Calu3 (cell line): ENCODE measurements at places on chromosomes 5 and 9. TPM values are rescaled to one million over a fixed set of nuclear protein-coding genes. Genes with fewer than 3 reads are reported as not detected.

- no peak for DNase-seq
Observed at GRCh38 chr9:110767559-110768063, 99.0 kb downstream of the MUSK start.

GRCh38 chr9:7554699-7555098 is 244.9 kb downstream of the DMAC1 start:
- no peak for DNase-seq

HAVCR1 gene
- total RNA-seq = 5.8 and 6.0 TPM in 2 replicates

DNA sequence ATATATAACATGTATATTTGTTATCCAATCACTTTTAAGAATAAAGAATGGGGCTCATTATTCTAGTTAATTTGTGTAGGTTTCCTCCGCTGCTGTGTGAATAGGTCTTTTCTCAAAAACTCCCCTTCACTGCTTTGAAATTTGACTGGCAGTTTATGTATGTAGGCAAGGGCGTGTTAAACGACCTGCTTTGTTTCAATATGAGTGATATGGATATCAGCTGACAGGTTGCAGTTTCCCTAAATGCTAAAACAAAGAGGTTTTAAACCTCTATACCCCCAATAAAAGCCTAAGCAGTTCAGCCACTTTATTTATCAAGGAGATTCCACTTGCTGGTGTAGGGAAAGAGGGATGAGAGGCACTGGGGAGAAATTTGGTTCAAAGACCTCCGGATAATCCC is 159.6 kb downstream of the TMEM167A start:
- no peak for DNase-seq

DNA sequence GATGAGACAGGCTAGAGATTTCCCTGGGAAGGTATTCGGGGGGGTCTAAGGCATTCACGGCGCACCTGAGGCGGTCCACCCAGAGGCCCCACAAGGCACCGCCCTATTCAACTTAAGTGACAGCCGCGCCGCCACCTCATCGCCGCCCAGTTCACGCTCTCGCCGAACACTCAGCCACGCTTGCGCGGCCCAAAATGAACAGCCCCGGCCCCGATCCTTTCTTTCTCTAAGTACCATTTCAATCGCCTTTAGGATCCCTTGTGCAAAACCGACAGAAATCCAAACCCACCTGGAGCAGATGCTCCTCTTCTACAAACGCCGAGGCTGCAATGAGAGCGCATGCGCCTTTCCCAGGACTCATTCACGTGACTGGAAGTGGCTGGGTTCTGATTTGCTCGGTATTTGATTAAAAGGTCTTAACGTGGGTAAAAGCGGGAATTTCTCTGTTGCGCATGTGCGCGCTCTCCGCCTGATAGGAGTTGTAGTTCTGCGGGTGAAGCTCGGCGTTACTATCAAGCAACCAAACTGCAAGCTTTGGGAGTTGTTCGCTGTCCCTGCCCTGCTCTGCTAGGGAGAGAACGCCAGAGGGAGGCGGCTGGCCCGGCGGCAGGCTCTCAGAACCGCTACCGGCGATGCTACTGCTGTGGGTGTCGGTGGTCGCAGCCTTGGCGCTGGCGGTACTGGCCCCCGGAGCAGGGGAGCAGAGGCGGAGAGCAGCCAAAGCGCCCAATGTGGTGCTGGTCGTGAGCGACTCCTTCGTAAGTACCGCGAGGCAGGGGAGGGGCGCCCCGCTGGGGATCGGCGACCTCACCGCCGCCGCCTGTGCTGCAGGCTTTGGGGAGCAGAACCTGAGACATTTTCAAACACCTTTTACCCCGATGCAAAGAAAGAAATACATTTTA is at the start of the genes ARSK and SKIC3:
TSS of gene ARSK (plus strand) at position 455 of the 902 bp plus-strand sequence. CDS start at position 633, 178 bp downstream.
TSS of gene SKIC3 (minus strand) at position 331 of the 902 bp plus-strand sequence. CDS start 7,827 bp downstream, outside the sequence.
- peak; percentile 91 for DNase-seq

- DNase-seq = no peak
Observed at GRCh38 chr5:82938901-82939725, 138.1 kb downstream of the TMEM167A start.

RASGRF2 gene
- 26.3 and 27.7 TPM in 2 replicates for total RNA-seq

- DNase-seq = no peak
Observed at GRCh38 chr5:13993926-13994325, 49.4 kb upstream of the DNAH5 start.

DNA sequence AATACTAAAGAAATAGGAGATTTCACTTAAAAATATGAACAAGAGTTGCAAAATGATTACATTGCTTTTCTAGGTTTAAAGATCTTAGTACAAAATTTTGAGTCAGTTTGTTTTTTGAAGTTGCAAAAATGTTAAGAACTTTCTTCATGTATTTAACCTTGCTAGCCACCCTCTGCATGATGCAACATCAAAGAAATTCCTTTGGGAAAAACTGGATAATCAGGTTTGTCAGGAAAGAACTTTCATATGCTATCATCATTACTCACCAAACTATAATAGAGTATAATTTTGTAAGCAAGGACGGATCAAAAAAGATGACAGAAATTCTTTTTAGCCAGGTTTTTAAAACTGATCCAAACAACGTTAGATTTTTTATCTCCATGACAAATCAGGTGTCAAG is 116.9 kb upstream of the MRPS30 start:
- peak; percentile 13 for DNase-seq

GMCL2 gene
- total RNA-seq = not detected in 2 replicates

DNA sequence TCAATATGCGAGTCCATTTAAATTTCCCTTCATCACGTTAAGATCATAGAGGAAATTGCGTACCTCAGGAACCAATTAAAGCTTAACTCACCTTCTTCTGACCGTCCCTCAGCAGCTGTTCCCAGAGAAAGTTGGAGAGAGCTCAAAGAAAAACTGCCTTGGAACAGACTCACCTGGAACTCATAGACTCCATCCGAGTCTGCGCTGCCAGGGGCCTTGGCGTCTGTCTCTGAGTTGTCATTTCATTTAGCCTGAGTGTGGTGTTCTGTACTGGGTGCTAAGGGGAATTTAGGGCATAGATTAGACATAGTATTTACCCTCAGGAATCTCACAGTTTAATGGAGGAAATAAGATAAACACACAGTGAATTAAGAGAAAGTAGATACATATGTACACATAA is 892.7 kb downstream of the TLE1 start:
- no peak for DNase-seq

- no peak for DNase-seq
Observed at GRCh38 chr9:129497813-129498450, 123.0 kb downstream of the C9orf50 start.

GRCh38 chr5:116645627-116646026 is 71.0 kb upstream of the SEMA6A start:
- DNase-seq = no peak

GRCh38 chr9:130834371-130835336 is at the start of gene ABL1:
Gene ABL1, plus strand, starts transcription at chr9:130835254. Its CDS starts 193 bp downstream, at chr9:130835447.
- peak; percentile 58 for DNase-seq

LCN12 gene
- total RNA-seq = 3.8 and 3.9 TPM in 2 replicates

C9 gene
- not detected in 2 replicates for total RNA-seq

GRCh38 chr5:154478752-154479159 is 729 bp upstream of the HAND1 start:
- no peak for DNase-seq

DNA sequence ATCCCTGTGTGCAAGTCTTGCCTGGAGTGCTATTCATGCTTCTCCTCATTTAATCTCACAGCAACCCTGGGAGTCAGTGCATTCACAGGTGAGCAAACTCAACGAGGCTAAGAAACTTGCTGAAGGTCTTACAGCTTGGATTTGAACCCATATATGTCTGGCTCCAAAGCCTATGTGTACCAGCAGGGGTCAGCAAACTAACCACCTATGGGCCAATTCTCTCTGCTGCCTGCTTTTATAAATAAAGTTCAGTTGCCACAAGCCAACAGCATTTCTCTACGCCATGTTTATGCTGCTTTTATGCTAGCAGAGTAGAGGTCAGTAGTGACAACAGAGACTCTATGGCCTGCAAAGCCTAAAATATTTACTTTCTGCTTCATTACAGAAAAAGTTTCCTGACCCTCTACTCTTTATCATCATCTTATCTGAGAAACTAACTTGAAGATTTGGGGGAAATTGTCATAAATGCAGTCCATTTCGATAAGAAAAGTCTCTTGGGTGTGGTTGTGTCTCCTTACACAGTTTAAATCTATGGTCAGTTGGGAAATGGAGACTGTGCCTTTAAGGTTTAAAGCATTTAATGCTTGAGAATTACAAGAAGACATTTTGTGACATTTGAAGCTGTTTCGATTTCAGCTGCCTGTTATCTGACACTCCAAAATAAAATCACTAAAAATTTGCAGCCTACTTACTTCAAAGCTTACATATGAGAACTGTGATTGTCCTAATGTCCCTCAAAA is 137.7 kb downstream of the PRELID2 start:
- DNase-seq = peak; percentile 54

- DNase-seq = no peak
Observed at GRCh38 chr5:17872204-17872603, 237.9 kb downstream of the TAF11L14 start.

TOMM5 gene
- total RNA-seq = 49.3 and 55.8 TPM in 2 replicates

DNA sequence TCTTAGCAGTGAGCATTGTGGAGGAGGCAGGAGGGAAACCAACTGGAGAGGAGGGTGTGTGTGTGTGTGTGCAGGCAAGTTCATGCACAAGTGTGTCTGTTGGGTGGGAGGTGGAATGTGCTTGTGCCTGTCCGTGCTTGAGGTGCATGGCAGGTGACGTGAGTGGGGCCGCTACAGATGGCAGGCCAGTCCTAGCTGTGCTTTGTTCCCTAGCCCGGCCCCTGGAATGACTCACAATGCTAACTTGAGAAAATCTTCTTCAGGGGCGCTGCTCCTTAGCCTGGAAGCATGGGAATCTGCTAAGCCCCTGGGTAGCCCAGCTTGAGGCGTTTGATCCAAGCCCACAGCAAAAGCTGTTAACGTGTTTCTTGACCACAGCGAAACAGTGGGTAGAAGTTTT is 25.0 kb upstream of the DMRT2 start:
- no peak for DNase-seq

DNA sequence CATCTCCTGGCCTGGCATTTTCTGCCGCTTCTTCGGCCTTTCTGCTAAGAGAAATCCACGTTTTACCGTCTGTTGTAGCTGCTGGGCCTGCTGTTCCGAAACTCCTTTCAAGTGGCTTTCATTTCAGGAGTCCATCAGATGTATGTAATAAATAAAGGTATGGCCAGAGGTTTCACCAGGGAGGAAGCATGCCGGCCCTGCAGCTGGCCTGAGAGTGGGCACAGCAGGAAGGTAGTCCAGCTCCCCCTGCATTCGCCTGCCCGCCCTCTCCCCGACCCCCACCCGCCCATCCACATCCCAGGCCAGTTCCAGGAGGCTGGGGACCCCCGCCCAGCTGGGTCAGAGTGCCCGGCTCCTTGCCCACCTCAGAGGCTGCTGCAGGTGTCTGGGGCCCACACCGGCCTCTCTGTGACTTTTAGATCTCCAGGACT is 46.4 kb upstream of the EXOC3 start:
- DNase-seq = no peak

OR13C5 gene
- not detected in 2 replicates for total RNA-seq

- no peak for DNase-seq
Observed at GRCh38 chr5:151812757-151813309, 41.1 kb downstream of the G3BP1 start.

DNA sequence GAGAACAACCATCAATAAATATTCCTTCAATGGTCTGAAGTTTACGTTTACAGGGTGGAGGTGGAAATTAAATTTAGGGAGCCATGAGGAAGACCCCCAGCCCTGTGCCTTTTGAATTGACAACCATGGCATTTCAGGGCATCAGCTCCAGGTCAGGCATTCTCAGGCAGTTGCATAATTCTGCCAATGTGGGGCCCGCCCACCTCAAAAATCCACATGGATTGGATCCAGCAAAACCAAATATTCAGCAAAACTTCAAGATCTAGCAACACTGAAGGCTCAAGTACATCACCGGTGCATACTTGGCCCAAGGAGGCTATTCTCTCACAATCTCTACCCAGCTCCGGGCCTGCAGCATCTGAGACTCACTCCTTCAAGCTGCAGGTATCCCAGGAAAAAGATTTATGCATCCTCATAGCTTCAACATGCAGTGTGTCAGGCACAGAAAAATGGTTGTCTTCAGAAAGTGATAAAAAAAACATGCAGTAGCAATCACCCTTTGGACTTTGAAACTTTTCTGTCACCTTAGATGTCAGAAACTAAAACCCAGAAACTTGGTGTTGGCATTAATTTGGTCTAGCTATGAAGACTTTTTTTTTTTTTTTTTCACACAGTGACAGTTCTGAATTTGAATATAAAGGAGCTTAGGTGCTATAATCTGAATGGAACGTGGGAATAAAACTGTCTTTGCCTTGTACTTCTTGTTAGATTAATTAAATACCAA is 21.4 kb upstream of the ANXA2R start:
- peak; percentile 37 for DNase-seq

DNA sequence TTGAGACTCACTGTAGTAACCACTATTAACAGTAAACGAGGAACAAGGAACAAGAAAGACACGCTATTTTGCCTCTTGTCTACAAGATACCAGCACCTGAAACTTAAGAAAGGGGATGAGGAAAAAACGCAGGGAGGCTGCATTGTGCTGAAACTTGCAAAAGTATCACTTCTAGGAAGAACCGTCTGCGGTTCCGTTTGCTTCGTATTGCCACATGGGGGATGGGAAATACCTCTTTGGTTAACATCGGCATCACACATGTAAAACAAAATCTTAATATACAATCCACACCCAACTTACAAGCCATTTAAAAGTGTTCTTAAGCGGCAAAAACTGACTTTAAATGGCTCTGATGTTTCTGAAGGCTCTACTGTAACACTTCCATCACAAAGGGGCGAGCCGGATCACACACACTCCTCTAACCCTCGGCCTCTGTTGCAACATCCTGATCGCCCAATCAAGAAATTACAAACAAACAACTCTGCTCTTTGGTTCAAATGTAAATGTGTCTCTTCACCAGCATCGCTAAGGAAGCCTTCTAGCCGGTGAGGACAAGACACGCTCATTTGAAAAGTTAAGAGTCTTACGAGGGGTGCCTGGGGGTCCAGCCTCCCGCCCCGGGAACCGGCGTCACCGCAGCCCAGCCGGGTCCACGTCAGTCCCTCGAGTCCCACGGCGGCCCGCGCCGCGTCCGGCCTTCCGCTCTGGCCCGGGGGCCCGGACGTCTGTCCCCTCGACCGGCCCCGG is 621 bp downstream of the SEC16A start:
- no peak for DNase-seq

F2RL1 gene
- 122 and 147 TPM in 2 replicates for total RNA-seq

GRCh38 chr9:71642056-71642455 is 126.3 kb downstream of the CEMIP2 start:
- no peak for DNase-seq

RCL1 gene
- total RNA-seq = 20.7 and 21.3 TPM in 2 replicates

DNA sequence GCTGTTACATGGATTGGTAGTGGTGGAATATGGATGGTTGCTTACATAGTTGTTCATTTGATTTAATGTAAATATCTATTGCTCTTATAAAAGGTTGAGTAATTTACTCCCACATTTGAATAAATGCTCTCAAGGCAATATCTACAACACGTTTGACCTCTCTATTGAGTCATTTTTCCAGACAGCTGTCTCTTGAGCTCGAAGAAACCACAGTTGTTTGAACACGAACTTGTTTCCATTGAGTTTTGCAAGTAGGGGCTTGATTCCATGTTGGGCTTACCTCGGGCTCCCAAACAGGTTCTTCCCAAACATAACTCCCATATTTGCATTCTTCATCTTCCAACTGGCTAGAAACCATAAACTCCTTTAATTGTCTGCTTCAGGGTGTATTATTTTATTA is 115.0 kb upstream of the HMHB1 start:
- no peak for DNase-seq
